ENCODE measurements at places on chromosomes 11 and 22.
A peak's percentile ranks its signal among the peaks of the same experiment; 100 is the strongest.

GRCh38 chr22:17982572-17983141, 41.7 kb downstream of the MICAL3 start:
- ATAC-seq, result no peak

GRCh38 chr11:21635394-21636145, 557.3 kb upstream of the ANO5 start:
- no peak for ATAC-seq

DNA sequence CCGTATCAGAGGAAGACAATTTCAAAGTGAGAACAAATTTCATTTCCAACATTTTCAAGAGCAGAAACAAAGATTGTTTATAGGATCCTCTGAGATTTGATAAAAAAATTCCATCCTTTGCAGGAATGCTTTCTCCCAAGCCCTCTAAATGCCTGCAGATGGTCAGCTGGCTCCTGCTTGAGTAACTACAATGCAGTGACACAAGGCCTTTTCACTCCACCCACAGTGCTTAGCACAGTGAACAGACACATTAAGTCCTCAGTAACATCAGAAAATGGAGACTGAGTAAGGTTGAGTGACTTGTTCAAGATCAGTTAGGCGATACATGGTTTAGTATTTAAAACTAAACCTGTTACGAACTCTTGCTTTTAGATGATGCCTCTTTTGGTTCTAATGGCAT, 527.1 kb upstream of the CCDC90B start:
- no peak for ATAC-seq

GRCh38 chr22:39873965-39874364, 19.6 kb downstream of the ENTHD1 start:
- ATAC-seq, result no peak

DNA sequence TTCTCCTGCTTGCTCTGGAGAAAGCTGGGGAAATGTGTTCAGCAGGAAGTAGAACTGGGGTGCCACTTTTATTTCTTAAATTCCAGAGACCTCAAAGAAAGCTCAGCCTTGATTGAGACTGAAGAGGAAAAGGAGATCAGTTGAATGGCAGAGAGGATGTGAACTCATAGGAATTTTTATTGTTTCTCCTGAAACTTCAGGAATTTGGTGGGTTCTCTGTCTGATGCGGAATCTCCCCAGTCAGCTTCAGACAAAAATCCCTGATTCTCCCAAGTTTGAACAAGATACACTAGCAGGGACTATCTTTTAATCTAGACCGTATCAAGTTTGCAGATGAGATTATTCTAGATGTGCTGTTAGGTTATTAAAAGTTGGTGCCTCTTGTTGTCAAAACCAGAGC, 23.0 kb downstream of the EHF start:
- ATAC-seq, result no peak

- ATAC-seq, result no peak
Measured at GRCh38 chr11:57699813-57700212, 12.2 kb downstream of the MED19 start.

DNA sequence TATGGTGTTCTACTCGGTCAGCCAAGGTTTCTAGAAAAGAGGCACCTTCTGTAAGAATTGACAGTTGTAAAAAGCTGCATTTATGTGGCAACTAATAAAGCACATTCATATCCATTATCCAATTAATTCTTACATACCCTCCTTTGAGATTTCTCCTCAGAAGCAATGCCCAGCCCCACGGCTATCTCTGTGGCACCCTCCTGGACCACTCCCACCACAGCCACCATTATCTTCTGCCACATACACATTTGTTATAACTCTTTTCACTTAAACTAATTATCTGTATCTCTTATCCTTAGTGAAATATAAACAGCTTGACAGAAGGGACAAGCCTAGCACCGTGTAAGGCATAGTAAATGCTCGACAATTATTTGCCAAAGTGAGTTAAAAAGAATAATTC, 48.5 kb downstream of the PAK1 start:
- no peak for ATAC-seq

- no peak for ATAC-seq
Measured at GRCh38 chr22:44709881-44710392, 7.9 kb downstream of the PRR5 start.

DNA sequence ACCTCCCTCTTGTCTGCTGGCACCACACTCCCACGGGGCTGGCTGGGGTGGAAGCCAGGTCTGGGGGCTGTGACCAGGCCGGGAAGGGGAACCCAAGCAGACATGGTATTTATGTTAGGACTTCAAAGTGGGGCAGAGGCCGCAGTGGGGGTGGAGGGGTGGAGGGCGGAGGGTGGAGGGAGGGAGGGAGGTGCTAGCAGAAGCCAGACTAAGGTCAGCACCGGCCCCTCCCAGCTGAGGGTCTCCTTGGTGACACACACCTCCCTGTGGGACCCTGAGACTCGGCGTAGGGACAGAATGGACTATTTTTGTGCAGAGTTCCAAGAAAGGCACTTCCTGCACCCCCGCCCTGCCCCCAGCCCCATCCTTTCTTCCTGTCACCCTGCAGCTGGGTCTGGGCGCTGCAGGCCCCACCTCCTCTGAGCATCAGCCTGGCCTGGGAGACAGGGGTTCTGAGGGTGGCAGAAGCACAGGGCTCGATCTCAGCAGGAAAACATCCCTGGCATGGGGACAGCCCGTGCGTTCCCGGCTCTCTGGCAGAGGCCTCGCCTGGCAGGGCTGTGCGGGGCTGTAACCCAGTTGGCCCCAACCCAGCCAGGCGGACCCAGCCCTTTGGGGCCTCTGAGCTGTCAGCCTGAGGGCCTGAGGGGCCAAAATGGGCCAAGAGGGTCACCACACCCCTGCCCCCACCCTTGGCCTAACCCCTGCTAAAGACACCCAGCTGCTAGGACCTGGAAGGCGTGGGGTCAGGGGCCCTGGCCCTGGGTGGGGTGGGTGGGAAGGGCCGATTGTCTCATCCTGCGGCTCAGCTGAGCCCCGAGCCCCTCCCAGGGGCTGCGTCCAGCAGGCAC, 9.6 kb upstream of the CD248 start:
- no peak for ATAC-seq

GRCh38 chr11:7590529-7590928, 76.7 kb downstream of the PPFIBP2 start:
- no peak for ATAC-seq

DNA sequence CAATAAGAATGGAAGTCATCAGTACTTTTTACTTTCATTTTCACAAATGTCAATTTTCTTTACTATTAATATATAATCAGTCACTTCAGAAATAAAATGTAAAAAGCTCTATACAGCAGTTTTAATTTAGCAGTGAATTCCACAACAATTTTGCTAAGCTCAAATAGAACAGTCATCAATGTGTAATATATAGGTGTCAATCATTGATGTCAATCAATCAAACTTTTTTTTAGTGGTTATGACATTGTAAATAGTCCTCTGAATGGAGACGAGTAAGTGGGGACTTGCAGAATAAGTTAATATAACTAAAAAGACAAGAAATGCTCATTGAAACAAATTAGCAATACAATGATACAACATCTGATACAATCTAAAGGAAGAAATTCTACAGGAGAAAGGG, 327.4 kb downstream of the GUCY1A2 start:
- ATAC-seq, result no peak

- peak; percentile 36 for ATAC-seq
Measured at GRCh38 chr11:10858439-10859325, 829 bp upstream of the ZBED5 start.
